Left forelimb (tissue), 1 donor: ENCODE measurements at places on chromosomes 5 and 9.

GRCh38 chr9:111405701-111406100 lies 75.7 kb upstream of the OR2K2 start:
- no peak for DNase-seq

DNA sequence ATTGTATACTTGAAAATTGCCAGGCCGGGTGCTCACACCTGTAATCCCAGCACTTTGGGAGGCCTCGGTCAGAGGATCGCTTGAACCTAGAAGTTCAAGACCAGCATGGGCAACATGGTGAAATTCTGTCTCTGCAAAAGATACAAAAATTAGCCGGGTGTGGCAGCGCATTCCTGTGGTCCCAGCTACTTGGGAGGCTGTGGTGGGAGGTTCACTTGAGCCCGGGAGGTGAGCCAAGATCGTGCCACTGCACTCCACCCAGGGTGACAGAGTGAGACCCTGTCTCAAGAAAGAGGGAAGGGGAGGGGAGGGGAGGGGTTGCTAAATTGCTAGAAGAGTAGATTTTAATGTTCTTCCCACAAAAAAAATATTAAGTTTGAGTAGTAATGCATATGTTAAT lies 53.2 kb downstream of the FNBP1 start:
- DNase-seq: no peak

DNA sequence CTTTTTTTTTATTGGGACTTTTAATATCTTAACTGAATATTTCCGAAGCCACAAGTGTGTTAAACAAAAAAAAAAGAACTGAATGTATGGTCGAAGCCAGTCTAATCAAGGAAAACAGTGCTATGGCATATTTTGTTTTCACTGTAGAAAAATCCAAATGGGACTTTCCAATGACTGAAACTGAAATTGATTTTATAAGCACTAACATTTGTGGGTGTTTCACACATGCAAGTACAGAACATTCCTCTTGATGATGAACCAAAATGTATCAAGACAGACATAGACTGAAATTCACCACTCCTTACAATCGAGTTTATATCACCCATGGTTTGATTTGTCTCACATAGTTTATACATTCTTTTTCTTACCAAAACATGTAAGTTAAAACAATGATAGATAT lies 1026.8 kb downstream of the CDH18 start:
- DNase-seq: no peak

DNA sequence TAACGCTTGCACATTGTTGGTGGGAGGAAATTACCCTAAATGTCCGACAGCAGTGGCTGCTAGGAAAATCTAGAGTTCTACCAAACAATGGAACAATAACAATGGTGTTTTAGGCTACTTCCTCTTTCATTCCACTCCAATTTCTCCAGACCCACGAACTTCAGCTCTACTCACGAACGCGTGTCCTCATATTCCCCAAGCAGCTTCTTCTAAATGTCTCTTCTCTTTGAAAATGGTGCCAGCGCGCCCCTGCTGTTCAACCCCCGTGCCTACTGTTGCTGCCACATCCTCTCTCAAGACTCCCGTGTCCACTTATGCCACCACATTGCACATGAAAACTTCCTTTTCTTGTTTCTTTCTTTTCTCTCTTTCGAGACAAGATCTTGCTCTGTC lies 25.6 kb downstream of the OR2V2 start:
- DNase-seq: no peak

DNA sequence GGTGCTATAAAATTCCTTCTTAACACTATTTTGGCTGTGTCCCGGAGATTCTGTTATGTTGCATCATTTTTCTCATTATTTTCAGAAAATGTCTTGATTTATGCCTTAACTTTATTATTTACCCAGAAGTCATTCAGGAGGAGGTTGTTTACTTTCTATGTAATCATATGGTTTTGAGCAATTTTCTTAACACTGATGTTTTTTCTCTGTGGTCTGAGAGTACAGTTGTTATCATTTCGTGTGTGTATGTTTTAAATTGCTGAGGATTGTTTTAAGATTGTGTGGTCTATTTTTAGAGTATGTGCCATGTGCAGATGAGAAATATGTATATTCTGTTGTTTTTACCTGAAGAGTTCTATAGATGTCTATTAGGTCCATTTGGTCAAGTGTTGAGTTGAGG lies 498.1 kb upstream of the ZNF608 start:
- DNase-seq: no peak

- DNase-seq: no peak
Observed at GRCh38 chr5:139638736-139639618, 9.2 kb upstream of the CXXC5 start.

DNA sequence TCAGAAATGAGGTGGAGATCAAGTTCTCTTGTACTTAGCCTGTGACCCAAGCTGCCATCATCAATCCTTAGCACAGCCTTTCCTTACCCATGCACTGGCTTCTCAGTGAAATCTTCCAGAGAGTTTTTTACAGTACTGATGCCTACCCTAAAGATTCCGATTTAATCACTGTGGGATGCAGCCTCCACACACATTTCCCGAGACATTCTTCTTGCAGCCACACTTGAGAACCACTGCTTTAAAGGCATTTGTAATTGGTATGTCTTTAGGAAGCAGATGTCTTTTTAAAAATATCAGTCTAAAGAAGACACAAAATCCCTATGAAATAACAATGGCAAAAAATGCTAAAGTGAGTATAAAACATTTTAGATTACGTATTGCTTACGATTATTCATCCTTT lies 17.3 kb upstream of the GLIS3 start:
- DNase-seq: no peak

GRCh38 chr5:126847456-126847820 lies 70.5 kb downstream of the LMNB1 start:
- no peak for DNase-seq

DNA sequence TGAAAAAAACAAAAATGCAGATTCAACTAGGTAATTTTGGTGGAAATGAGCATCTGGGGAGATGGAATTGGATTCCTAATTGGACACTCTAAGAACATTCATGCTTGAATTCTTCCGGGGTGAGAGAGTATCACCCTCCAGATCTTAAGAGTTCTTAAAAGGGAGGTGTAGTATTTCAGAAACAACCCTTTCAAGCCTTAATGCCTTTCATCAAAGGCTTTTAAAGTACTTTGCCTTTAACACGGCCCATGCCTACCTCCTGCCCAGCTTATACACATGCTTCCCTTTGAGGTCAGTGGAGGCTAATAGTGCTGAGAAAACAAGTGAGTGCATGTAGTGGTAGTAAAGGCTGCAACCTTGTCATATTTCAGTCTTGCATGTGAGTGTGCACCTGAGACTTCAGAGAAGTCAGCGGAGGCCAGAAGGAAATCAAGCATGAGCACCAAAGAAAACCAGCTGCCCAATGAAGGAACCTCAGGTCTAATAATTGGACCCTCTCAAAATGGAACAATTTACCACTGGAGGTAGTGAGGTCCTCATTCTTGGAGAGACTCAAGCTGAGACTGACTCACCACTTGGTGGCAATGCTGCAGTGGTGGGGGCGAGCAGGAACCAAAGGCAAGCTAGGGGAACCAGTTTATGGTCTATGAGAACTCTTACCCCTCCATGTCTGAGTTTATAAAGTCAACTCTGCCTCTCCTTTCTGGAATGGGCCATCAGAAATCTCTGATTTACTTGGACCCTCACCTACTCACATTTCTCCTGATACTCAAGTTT lies 98.4 kb upstream of the GDNF start:
- DNase-seq: no peak

GRCh38 chr5:55410845-55411244 lies 103.1 kb downstream of the MTREX start:
- no peak for DNase-seq

- DNase-seq: no peak
Observed at GRCh38 chr9:126326228-126327005, at the start of gene MVB12B. MVB12B (plus strand) TSS chr9:126326829; CDS start chr9:126326930, 101 bp downstream.

GRCh38 chr9:27408001-27408400 lies 111.1 kb upstream of the EQTN start:
- no peak for DNase-seq

DNA sequence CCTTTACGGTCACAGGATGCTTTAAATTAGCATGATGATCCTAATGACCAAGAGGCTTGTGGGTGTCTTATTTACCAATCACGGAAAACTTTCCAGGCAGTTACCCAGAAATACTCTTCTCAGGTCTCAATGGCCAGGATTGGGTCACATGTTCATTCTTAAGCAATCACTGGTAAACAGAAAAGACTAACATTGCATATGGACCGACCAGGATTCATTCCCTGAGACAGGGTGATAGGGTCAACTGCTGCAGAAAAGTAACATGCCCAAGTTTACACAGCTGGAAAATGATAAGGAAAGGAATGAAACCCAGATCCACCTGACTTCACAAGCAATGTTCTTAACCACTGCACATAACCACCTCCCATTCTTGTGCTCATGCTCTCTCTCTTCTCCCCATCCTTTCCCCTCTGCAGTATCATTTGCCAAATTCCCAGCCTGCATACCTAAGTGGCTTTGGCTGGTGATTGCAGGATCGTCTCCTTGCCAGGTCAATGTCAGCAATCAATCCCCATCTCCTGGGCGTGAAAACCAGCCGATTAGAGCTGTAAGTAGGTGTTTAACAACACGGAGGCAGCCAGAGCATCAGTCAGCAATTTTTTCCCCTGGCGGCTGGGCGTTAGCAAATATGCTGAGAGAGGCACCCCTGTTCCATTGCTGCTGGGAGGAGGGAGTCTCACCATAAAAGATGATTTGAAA lies 219.4 kb downstream of the NMUR2 start:
- no peak for DNase-seq

GRCh38 chr5:84569307-84569706 lies 184.6 kb upstream of the EDIL3 start:
- no peak for DNase-seq

GRCh38 chr5:31334061-31334860 lies 140.8 kb downstream of the CDH6 start:
- DNase-seq: no peak

DNA sequence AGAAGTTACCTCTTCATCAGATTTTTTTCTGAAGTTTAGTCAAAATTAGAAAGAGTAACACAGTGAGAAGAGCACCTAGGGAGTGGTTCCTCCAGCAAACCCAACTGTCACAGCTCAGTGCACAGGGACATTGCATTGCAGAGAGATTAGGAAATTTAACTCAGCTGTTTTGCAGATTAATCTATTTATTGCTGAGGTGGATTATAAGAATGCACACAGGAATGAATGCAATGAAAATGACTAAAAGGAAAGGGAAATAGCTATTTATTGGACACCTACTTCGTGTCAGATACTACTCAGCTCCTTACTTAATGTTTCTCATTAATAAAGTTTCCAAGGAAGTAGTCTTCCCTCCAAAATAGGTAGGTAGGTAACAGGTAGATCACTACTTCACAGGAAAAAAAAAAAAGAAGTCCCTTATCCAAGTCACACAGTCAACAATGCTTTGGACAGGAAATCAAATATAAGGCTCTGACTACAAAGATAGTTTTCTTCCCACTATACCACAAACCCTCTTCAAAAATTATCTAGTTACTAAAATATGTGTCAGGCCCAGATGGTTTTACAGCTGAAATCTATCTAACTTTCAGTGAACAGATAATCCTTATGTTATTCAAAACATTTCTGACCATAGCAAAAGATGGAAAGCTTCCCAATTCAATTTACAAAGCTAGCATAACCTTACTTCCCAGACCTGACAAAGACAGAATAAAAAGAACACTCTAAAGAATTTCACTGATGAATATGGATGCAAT lies 442.2 kb upstream of the MPDZ start:
- no peak for DNase-seq

DNA sequence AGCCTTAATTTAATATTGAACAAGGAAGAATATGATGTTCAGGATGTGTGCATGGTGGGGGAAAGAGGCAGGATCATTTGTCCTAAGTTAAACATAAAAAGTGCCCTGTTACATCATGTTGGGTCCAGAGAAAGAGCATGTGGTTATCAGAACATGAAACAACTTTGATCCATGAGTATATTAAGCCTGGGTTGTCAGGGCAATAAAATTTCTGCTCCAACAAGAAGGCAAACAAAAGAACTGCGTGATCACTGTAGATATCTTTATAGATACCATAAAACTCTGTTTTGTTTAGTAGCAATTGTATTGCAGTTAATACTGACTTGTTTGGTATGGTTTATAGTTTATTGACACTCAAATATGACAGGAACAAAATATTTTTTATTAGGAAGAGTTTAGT lies 35.2 kb downstream of the PCA3 start:
- DNase-seq: no peak

DNA sequence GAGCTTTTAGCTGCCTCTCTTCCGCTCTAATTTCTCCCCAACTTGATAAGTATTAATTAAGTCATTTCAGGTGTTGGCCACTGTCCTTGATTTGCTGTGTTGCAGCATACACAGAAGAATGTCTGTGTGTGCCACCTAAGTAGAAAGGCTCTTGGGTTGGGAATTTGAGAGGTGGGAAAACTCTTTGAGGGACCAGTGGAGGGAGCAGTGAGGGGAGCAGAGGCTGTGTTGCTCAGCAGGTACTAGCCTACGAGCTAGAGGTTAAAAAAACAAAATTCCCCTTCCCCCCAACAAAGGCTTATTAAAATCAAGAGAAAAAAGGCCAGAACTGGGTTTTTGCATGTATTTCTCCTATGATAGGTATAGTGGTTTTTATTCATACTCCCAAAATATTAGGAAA lies 20.9 kb downstream of the RPS23 start:
- no peak for DNase-seq

- no peak for DNase-seq
Observed at GRCh38 chr9:130001190-130001589, 41.8 kb downstream of the FNBP1 start.

GRCh38 chr5:136137497-136138220 lies 5.0 kb downstream of the SMAD5 start:
- DNase-seq: no peak

GRCh38 chr9:90343991-90344390 lies 298.6 kb downstream of the DIRAS2 start:
- no peak for DNase-seq

GRCh38 chr5:140084541-140084940 lies 29.4 kb upstream of the PURA start:
- no peak for DNase-seq

DNA sequence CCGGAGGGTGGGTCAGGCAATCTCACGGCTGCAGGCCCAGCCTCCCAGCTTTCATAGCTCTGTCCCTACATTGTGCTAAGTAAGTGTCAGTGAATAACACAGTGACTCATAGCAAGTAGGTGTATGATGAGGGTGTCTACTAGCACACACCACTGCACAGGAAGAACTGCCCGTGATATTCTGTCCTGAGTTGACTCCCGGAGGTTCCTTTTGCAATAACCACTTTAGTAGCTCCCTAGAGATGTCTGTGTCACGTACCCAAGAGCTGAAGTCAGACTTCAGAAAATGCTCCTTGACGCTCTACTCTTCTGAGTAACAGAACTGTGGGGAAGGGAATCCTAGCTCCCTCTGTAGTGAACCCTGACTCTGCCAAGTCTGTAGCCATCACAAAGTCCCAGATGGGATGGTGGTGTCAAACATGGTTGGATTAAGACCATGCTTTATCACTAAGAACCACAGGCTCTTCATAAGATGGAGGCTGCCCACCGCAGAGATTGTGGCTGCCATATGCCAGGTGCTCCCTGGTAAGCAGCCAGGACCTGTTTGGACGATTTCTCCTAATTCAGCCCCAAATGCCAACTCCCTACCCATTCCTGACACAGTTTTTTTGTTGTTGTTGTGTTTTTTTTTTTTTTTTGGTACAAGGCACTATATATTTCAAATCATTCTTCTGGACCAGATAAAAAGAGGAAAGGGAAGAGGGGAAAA lies 352.6 kb upstream of the PANK3 start:
- DNase-seq: no peak

GRCh38 chr9:13942695-13943094 lies 371.2 kb downstream of the NFIB start:
- DNase-seq: no peak

GRCh38 chr5:66704790-66705425 lies 108.7 kb downstream of the MAST4 start:
- no peak for DNase-seq

- DNase-seq: no peak
Observed at GRCh38 chr5:73938938-73939320, 312.9 kb downstream of the ARHGEF28 start.

- no peak for DNase-seq
Observed at GRCh38 chr5:16612007-16612406, 4.8 kb downstream of the RETREG1 start.
